ENCODE measurements at places on chromosomes 5 and 9.
A peak's percentile ranks its signal among the peaks of the same experiment; 100 is the strongest.

DNA sequence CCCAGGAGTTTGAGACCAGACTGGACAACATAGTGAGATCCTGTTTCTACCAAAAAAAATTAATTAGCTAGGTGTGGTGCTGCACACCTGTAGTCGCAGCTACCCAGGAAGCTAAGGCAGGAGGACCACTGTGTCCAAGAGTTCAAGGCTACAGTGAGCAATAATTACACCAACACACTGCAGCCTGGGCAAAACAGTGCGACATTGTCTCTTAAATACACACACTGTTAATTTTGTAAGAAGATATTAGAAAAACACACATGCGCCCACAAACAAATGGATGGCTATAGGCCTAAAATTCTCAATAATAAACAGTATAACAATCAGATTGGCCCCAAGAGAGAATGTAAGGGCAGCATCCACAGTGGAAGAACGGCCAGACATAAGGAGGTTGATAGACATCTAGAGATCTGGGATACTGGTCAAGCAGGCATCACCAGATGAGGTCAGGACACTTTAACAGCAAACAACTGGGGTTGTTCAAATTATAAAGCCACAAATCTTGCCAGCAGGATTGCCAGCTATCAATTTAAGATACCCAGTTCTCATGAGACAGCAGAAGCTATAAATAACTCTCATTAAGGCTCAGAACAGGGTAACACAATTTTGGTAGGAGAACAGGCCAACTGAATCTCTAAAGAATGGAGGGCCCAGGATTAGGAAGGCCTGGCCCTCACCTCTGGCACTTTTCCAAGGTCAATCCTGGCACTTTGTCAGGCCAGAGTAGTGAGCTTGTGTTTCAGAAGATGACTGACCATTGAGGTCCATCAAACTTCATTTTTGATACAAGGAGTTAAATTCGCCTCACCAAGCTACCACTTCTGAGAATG, 29.5 kb downstream of the GOLPH3 start:
- no peak for DNase-seq
- no peak overlapping the region for H3K27ac ChIP-seq
- no peaks in the 10 kb centered on the region for H3K4me1 ChIP-seq
- H3K36me3 ChIP-seq = no peaks in the 10 kb centered on the region
- H3K27me3 ChIP-seq = no peaks in the 10 kb centered on the region

DNA sequence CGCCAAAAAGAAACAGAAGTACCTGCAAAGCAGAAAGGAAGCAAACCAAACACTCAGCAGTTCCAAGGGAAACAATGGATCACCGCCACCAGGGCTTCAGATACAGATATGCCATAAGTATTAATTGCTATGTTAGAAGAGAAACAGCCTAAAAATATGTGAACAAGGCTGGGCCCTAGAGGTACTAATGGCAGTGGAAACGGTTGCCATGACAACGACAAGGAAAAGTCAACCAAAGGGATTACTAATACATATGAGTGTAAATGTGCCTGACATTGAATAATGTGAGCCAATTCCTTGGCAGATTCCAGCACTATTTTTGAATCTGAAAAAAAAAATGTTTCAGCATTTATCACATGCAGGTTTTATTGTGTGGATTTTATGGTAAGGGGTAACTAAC, 75.0 kb downstream of the CAVIN4 start:
- no peaks in the 10 kb centered on the region for H3K36me3 ChIP-seq
- no peak overlapping the region for H3K27ac ChIP-seq
- no peak overlapping the region for H3K4me3 ChIP-seq

GRCh38 chr5:78003450-78003849, 227.3 kb upstream of the TBCA start:
- no peaks in the 10 kb centered on the region for H3K27me3 ChIP-seq
- H3K27ac ChIP-seq = peak overlapping the region; percentile 5
- no peak for DNase-seq
- no peak overlapping the region for H3K4me3 ChIP-seq
- peaks cover 27% of the 10 kb centered on the region for H3K4me1 ChIP-seq

DNA sequence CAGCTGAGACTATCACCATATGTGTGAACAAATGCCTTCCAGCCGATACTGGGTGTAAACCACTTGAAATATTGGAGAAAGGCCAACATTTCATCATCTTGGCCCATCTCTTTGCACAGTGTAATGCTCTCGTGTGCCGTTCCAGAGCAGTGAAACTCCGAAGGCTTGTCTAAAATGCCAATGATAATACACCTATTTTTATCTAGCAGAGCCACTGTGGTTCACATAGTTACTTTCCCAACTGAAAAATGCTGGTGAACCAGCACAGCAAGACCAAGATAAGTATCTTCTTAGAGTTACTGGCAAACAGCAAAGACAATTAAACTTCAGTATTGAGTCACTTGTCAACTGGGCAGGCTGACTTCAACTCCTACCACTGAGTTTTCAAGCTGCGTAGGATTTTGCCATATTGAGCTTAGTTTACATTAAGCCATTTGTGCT, 379.9 kb upstream of the ACTBL2 start:
- no peaks in the 10 kb centered on the region for H3K36me3 ChIP-seq
- DNase-seq = no peak
- H3K27ac ChIP-seq = no peak overlapping the region
- H3K4me1 ChIP-seq = no peaks in the 10 kb centered on the region

DNA sequence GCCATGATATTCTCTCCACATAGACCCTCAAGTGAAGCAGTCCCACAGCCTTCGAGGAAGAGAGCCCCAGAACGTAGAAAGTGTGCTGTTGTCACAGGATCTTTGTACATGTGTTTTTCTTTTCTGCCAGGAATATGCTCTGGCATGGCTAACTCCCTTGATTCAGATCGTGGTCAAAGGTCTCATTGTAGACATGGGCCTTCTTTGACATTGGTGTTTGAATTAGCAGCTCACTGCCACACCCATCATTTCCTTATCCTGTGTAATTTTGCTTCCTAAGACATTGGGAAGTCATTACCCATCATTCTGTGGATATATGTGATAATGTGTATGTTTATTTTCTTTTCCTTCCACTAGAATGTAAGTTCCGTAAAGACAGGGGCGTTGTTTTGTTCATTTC, 25.5 kb downstream of the MTRR start:
- no peak overlapping the region for H3K27ac ChIP-seq
- no peak overlapping the region for H3K4me3 ChIP-seq
- H3K4me1 ChIP-seq = no peaks in the 10 kb centered on the region
- peaks cover 27% of the 10 kb centered on the region for H3K36me3 ChIP-seq

DNA sequence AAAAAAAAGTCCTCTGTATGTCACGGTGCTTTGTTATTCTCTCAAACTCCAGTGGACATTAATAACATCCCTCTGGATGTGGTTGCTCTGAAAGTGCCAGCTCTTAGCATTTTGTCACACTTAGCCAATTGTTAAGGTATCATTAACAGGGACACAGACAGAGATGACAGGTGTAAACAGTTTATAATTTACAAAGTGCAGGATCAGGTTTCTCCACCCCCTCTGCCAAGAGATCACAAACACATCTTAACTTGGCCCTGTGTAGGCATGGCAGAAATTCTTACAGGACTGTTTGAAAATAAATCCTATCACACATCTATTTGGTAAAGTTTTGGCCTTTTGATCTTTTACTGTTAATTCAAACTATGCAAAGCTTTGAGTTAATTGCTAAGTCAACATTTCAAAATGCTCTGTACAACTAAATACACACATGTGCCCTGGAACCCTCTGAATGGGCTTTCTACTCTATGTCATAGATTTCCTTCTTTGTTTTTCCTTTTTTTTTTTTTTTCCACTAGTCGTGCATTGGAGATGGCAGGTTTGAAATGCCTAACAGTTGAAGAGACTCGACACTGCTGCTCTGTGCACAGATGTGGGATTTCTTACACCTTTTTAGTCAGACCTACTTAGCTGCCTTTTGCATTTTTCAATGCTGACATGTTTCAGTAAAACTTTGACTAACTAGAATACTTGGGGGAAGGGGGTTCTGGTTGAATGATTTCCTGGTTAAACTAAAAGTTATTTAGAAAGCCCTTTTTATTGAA, 41.7 kb downstream of the SEMA6A start:
- no peak overlapping the region for H3K4me3 ChIP-seq
- no peak overlapping the region for H3K27ac ChIP-seq
- no peak for DNase-seq

- no peak overlapping the region for H3K27ac ChIP-seq
- H3K4me1 ChIP-seq = peaks cover 25% of the 10 kb centered on the region
- no peaks in the 10 kb centered on the region for H3K27me3 ChIP-seq
Measured at GRCh38 chr5:126917918-126918614, 112.3 kb downstream of the MARCHF3 start.

DNA sequence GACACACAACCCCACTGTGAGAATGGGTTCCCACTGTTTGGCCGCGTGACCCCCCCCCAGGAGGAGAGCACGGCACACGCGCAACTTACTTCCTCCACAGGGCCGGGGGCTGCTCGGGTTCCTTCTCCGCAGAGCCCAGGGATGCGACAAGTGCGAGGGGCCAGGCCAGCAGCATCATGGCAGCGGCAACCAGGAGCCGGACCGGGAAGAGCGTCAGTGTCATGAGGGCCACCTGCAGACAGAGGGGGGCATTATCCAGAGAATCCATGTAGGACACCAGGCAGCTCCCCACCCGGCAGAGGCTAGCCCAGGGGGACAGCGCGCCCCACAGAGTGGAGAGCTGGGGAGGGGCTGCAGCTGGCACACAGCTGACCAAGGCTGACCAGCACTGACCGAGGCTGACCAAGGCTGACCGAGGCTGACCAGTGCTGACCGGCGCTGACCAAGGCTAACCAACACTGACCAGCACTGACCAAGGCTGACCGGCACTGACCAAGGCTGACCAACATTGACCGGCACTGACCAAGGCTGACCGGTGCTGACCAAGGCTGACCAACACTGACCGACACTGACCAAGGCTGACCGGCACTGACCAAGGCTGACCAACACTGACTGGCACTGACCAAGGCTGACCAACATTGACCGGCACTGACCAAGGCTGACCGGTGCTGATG, 22.3 kb downstream of the LPCAT1 start:
- H3K27ac ChIP-seq = no peak overlapping the region
- H3K4me1 ChIP-seq = peaks cover 6% of the 10 kb centered on the region
- H3K36me3 ChIP-seq = peaks cover 22% of the 10 kb centered on the region
- no peaks in the 10 kb centered on the region for H3K27me3 ChIP-seq
- no peak for DNase-seq
- H3K4me3 ChIP-seq = no peak overlapping the region

DNA sequence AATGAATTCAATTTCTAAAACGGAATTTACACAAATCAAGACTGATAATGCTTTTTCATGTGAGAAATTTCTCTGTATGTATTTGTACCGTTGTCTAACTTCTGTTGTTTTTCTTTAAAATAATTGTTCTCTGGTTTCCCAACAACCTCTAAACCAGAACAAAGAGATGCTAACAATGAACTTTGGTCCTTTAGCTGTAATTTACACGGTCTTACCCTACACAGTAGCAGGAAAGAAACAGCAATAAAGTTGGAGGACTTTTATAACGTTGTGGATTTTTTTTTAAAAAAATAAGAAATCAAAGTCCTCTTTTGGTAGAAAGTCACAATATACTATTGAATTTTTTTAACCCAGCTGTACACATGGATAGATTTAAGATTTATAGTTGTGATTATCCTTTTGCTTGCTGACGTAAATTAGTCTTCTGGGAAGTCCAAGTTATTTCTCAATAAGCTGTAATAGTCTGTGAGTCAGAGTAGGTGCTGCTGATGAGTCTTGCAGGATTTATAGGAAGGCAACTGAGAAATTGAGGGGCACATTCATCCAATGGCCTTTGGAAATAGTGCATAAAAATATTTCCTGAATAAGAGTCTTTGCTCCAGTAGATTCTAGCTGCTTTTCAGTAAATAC, 76.8 kb upstream of the PCSK1 start:
- no peaks in the 10 kb centered on the region for H3K27me3 ChIP-seq
- no peak overlapping the region for H3K27ac ChIP-seq

GRCh38 chr5:136070486-136071285, 41.9 kb downstream of the TGFBI start:
- peaks cover 2% of the 10 kb centered on the region for H3K4me1 ChIP-seq
- H3K27ac ChIP-seq = no peak overlapping the region
- no peaks in the 10 kb centered on the region for H3K36me3 ChIP-seq

DNA sequence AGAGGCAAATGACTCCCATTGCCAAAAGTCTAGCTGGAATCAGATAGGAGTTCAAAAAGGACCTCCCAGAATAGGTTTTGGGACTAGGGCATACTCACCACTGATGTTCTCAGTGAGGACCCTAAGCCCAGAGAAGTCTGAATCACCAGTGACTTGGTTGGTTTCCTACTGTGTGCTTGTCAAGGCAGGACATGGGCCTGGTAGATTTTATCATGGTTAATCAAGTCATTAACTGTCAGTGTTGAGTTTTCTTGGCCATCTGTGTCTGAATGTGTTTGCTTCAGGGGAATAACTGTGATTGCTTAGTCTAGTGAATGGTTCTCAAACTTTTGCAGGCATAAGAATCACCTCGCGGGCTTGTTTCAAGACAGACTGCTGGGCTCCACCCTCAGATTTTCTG, 99.0 kb upstream of the GDNF start:
- H3K4me1 ChIP-seq = no peaks in the 10 kb centered on the region
- no peaks in the 10 kb centered on the region for H3K27me3 ChIP-seq
- H3K36me3 ChIP-seq = no peaks in the 10 kb centered on the region
- no peak overlapping the region for H3K4me3 ChIP-seq

DNA sequence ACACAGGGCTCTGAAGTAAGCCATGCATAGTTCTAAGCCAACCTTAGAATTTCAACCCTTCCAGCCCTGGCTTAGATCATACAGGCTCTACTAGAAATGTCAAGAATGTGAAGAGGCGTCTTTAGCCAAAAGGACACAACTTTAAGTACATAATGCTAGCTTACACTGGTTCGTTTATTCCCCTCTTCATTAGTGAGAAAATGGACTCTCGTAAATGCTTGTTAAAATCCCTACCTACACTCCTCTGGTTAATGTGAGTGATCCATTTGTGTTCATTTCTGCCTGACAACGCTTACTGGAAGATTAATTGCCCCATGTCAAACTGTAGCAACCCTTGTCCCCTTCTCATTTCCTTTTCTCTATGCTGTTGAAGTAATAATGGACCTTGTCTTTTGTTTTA, 149.3 kb upstream of the POU5F2 start:
- H3K27ac ChIP-seq = peak overlapping the region; percentile 73
- no peaks in the 10 kb centered on the region for H3K36me3 ChIP-seq
- H3K4me1 ChIP-seq = peaks cover 85% of the 10 kb centered on the region
- DNase-seq = peak; percentile 56
- no peaks in the 10 kb centered on the region for H3K27me3 ChIP-seq
- no peak overlapping the region for H3K4me3 ChIP-seq

DNA sequence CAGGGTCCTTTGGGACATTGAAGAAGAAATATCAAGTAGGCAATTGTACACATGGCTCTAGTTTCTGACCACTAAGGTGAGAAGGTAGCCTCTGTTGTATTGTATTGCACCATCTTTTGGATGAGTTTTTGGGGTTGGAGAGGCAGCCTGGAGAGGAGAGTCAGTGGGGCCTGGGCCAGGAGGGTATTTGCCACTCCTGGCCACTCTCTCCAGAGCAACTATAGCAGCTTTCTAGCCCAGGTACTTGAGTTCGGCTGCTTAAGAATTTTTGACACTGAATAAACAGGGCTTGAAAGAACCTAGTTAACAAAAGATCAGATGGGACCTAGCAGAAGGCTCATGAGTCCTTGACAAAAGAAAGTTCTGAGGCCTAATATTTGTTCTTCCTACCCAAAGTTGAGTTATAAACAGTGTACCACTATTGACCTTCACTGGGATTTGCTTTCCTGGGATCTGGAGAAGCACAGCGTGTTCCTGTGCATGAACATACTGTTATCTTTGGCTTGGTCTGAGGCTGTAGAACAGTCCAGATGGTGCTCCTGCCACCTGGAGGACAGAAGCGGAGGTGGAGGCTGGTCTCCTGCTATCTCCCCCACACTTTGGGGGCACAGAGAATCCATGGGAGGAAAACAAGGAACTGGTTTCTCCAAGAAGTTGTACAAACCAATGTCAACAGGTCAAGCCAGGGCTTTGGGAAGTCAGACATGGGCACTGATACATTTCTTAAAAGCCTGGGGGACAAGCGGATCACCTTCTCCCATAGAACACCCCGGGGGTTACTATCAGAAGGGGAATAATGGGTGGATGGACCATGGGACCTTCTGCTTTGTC, 110.4 kb upstream of the LIFR start:
- H3K27me3 ChIP-seq = no peaks in the 10 kb centered on the region
- H3K4me1 ChIP-seq = no peaks in the 10 kb centered on the region
- no peak overlapping the region for H3K4me3 ChIP-seq

Data from neuronal stem cell (in vitro differentiated cells).